ENCODE measurements at places on chromosomes 4 and X.

DNA sequence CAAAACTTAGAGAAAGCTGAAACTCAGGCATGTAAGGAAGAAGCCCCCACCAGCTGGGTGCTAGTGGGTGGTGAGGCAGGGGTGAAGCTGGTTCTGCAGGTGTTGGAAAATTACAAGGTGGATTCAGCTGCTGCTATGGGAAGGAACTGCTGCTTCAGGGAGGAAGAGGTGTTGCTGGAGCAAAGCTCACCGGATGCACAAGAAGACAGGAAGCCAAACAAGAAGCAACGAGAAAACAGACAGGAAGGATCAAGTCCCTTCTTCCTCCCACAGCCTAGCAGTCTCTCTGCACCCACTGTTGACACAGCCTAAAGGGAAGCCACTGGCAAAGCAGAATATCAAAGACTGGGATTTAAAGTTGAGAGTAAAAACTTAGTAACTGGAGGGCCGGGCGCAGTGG lies 100.2 kb upstream of the JADE1 start:
- DNase-seq = no peak

DNA sequence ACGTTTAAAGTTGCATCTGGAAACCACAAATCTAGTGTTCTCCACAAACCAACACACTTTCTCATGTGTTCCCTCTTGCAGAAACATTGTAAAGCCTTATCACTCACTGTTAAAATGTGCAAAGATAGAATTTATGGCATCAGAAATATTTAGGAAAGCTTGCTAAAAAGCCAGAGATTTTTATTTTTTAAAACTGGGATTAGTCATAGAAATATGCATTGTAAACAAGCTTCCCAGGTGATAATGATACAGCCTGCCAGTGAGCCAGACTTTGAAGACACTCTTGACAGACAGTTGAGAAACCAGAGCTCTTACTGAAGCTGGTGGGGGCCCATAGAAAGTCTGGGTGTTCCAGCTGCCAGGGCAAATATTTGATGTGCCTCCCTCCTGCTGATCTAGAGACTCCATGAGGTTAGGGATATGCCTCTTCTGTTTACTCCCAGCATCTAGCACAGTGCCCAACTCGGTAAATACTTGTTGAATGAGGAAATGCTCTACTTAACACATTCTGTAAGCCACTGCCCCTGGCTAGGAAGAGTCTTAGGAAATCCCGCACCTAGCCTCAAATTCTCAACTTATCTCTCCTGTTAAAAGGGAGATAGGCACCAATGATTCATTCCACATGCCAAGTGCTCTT lies 179.0 kb upstream of the RASGEF1B start:
- DNase-seq = peak; percentile 10

DNA sequence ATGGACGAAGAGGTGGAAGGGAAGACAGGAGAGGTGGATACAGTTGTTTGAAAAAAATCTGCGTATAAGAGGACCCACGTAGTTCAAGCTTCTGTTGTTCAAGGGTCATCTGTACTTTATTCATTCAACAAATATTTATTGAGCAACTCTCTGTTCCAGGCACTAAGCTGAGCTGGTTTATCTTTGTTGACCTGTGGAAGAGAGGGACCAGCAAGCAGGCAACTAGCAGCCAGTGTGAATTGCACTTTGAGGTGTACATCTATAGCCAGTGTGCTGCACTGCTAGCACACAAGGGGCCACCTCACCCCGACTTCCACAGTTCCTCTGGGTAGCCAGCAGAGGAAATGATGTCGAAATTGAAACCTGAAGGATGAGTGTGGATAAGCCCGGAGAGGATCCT lies 191.4 kb downstream of the SOWAHB start:
- no peak for DNase-seq

- DNase-seq = no peak
These were observed 126.6 kb upstream of the GYPA start for GRCh38 chr4:144267084-144267483.

DNA sequence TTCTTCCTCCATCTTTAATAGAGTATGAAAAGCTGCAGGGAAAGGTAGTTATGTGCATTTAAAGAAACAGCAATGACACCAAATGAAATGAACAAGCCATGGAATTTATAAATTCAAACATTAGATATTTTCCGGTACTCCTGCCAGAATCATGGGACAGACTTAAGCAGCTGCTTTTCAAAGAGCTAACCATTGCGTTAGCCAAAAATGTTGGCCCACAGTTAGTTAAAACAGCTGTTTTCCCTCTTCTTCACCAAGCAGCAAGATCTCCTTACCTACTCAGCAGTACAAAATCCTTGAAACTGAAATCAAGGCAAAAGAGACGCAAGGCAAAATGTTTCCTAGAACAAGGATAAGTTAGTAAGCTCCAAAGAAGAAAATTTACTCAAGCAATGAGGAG lies 64.0 kb downstream of the MANBA start:
- DNase-seq = peak; percentile 45

GRCh38 chr4:67744561-67745283 lies 9.5 kb downstream of the GNRHR start:
- peak; percentile 14 for DNase-seq

DNA sequence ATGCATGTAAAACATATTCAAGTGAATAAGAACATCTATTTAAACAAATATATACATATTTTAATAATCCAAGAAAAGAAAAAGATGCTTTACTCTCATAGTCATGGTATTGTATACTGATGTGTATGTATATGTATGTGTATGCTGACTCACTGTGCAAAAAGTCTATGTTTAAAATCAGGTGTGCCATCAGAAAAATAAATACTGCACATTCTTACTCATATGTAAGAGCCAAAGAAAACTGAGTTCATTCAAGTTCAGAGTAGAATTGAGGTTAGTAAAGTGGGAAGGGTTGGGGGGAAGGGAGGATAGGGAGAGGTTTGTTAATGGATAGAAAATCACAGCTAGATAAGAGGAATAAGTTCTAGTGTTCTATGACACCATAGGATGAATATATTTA lies 403.9 kb upstream of the SMIM31 start:
- DNase-seq = no peak

GRCh38 chr4:38099020-38099600 lies 138.9 kb downstream of the PTTG2 start:
- peak; percentile 65 for DNase-seq

GRCh38 chr4:185464183-185464582 lies 7.3 kb downstream of the CCDC110 start:
- no peak for DNase-seq

DNA sequence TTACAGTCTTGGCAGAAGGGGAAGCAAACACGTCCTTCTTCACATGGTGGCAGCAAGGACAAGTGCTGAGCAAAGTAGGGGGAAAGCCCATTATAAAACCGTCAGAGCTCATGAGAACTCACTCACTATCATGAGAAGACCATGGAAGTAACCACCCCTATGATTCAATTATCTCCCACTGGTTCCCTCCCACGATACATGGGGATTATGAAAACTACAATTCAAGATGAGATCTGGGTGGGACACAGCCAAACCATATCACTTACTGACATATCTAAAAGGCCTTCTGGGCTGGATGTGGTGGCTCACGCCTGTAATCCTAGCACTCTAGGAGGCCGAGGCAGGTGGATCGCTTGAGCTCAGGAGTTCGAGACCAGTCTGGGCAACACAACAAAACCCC lies 117.1 kb upstream of the USP9X start:
- no peak for DNase-seq

GRCh38 chr4:157222771-157223160 lies 2.2 kb downstream of the GRIA2 start:
- DNase-seq = no peak

- DNase-seq = no peak
These were observed 2024.5 kb upstream of the ADGRL3 start for GRCh38 chr4:59175617-59176016.

GRCh38 chrX:40326186-40326965 lies 228.6 kb upstream of the BCOR start:
- no peak for DNase-seq

- DNase-seq = no peak
These were observed 1.4 kb downstream of the RWDD4 start for GRCh38 chr4:183657564-183657963.

DNA sequence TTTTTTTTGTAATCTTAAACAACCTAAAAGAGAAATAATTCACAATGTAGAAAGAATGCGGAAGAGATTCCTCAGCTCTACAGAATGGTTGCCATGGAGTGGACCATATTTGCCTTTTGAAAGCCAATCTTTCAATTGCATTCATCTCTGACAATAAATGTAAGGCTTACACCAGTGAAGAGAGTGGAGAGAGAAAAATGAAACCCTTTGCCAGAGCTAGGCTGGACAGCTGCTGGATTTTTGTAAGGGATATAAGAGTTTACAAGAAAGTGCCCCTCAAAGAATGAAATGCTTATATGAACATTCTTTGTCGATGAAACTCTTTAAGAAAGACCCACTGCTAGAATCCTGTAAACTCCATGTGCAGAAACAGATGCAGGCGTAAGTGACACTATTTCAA lies 66.0 kb upstream of the FAT1 start:
- DNase-seq = no peak

DNA sequence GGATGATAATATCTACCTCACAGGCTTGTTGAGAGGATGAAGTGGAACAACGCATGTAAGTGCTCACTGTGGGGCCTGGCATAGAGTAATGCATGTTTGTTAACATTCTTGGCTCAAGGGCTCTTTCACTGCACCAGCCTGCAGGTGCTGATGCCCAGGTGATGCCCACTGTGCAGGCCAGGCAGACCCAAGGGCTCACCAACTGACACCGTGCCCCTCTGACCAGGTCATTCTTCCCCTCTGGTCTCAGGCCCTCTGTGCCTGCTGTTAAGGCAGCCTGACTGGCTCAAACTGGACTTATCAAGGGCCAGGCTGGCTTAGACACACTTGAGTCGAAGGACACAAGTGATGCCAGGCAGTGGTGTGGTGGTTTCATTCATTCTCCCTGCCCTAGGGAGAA lies 90.5 kb downstream of the PJA1 start:
- no peak for DNase-seq

DNA sequence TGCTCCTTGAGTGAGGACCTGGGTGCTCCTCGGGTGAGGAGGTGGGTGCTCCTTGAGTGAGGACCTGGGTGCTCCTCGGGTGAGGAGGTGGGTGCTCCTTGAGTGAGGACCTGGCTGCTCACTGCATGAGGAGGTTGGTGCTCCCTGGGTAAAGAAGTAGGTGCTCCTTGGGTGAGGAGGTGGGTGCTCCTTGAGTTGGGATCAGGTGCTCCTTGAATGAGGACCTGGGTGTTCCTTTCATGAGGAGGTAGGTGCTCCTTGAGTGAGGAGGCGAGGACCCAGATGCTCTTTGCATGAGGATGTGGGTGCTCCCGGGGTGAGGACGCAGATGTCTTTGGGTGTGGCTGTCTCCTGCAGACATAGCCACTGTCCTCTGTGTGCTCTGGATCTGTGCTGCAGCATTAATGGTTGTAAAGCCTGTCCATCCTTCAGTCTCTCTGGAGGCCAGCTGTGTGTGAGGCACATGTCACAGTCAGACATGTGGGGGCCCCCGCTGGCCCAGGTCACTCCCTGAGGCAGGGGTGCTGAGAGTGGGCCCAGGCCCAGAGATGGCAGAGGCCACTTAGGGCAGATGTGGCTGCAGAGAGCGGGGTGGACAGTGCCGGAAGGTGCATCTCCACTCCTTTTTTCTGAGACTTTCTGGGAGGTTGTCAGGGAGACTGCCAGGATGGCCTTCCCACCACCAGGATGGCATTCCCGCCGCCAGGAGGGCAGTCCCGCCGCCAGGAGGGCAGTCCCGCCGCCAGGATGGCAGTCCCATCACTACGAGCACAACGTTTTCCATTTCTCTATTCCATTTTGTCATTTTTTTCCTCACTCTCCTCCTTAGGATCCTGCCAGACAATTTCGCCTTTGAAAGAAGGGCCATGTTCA lies 101.8 kb downstream of the HMX1 start:
- no peak for DNase-seq

GRCh38 chr4:157300701-157301100 lies 80.2 kb downstream of the GRIA2 start:
- DNase-seq = no peak

- DNase-seq = peak; percentile 44
These were observed 12.4 kb downstream of the SLC34A2 start for GRCh38 chr4:25667931-25668557.

- no peak for DNase-seq
These were observed 18.7 kb downstream of the FLNA start for GRCh38 chrX:154355776-154356140.

DNA sequence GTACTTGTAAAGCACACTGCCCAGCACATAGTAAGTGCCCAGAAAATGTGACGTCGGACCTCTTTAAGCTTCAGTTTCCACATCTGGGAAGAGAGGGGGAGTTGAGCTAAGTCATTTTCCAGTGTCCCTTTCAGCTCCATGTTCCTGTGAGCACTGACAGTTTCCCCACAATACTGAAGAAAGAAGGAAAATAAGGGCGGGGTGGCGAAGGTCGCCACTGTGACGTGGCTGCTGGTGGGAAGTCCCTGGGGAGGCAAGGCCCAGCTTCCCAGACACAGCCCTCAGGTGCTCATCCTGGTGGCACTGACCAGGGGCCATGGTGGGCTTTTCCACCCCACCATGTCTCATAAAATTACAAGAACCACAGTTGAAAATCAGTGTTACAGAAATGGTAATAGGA lies 121.8 kb downstream of the PTTG2 start:
- DNase-seq = no peak

- no peak for DNase-seq
These were observed 7.5 kb downstream of the FHDC1 start for GRCh38 chr4:152943672-152944071.

- DNase-seq = no peak
These were observed 41.3 kb downstream of the C4orf50 start for GRCh38 chr4:5976921-5977320.

- no peak for DNase-seq
These were observed 291.8 kb upstream of the PRKX start for GRCh38 chrX:4005281-4005680.

GRCh38 chr4:61714387-61714911 lies 514.3 kb downstream of the ADGRL3 start:
- no peak for DNase-seq

GRCh38 chr4:35982318-35982717 lies 262.0 kb downstream of the ARAP2 start:
- no peak for DNase-seq

GRCh38 chr4:180953572-180953971 lies 1289.6 kb upstream of the TENM3 start:
- DNase-seq = no peak

GRCh38 chr4:31021008-31021407 lies 300.8 kb downstream of the PCDH7 start:
- no peak for DNase-seq

DNA sequence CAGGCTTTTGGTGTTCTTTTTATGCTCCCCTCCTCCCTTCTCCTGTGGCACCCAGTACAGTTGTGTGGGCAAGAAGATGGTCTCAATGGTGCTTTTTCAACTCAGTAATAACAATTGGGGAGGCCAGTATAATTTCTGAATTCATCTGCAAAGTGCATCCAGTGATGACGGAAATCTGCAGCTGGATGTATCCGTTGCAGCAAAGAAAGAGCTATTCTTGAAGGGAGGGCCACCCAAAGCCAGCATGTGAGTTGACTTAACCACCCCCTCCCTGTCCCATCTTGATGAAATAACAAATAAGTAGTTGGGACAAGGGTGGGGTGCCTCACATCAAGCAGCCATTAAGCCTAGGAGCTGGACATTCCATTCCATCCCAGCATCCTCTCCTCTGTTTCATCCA lies 30.7 kb downstream of the TSC22D3 start:
- DNase-seq = no peak
